ENCODE measurements at places on chromosomes 3 and 15.

DNA sequence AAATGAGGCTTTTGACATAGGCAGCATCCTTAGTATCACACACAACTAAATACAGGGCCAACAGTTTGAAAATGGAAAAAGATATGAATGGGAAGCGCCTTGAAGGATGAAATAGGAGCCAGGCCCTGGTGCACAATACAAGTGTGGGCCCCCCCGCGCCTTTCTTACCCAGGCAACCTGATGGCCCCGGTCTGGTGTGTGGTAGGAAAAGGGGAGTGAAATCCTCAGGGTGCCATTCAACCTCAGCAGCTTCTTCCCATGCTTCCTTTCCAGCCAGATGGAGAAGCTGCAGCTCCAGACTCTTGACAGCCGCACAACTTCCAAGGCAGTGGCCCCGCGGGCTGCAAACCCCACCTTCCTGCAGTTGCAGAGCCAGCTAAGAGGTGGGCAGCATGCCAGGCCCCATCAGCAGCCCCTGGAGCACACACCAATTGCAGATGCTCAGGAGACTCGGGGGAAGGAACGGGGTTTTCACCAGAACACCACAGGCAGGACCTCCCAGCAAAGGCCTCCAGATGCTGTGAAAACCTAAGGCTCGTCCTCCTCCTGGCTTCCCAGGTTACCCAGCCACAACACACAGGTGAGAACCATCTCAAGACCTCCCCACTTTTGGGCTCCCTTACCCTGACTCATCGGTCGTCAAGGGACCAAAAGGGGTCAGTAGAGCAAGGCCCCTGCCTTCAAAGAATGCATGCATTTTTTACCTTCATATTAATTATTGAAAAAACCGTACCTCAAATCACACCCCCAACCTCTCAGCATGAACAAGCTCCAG, 101.6 kb downstream of the CPN2 start:
- DNase-seq, result no peak

DNA sequence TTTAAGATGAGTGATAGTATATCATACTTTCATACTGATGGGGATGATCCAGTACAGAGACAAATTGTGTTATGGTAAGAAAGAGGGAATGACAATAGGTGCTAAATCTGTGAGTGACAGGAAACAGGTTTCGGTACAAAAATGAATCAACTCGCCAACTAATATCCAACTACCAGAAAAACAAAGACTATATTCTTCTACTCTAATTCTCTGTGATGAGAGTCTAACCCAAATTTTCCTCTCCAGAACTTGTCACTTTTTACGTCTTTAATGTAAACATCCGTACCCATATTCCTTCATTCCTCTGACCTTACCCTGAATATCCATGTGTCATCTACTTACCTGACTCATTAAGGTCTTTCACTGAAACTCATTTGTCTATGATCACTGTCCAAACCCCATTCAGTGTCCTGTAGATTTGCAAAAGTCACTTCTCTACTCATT, 39.6 kb downstream of the SCAPER start:
- no peak for DNase-seq

GRCh38 chr3:107806536-107806935, 283.8 kb downstream of the BBX start:
- no peak for DNase-seq

DNA sequence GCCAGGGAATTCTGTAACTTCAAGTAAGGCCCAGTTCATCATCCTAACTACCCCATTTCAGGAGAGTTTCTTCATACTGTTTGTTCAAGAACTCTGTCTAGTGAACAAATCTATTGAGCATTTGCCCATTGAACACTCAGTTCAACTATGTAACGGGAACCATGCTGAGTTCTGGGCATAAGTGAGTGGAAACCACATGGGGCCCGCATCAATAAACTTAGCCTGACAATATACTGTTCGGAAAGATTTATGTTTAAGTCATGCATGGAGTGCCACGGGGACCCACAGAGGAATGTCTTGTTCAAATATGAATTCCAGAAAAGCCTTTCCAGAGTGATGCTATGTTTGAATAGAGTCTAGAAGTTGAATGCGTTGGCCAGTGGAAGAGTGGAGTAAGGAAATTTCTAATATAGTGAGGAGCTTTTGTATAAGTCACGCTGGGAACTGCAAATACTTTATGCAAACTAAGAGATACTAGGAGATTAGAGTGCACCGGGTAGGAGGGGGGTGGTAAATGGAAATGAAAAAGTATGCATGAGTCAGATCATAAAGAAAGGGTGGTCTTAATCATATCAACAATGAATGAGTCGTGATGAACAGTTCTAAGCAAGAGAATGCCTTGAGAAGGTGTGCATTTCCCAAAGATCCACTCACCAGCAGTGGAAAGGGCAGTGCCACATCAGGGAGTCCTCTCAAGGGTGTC, 279.8 kb downstream of the VPS13C start:
- no peak for DNase-seq

All from stimulated activated CD8-positive, alpha-beta memory T cell treated with anti-CD3 and anti-CD28 coated beads, Interleukin-4, amount 100 ng/mL, for 1 hour (primary cell).